Hematopoietic multipotent progenitor cell (in vitro differentiated cells): ENCODE measurements at places on chromosomes 13 and 19. TPM values are rescaled to one million over a fixed set of nuclear protein-coding genes. Genes with fewer than 3 reads are reported as not detected.

Gene HSH2D
- total RNA-seq, result 160 TPM

Gene CD22
- 11.0 TPM for total RNA-seq

DNA sequence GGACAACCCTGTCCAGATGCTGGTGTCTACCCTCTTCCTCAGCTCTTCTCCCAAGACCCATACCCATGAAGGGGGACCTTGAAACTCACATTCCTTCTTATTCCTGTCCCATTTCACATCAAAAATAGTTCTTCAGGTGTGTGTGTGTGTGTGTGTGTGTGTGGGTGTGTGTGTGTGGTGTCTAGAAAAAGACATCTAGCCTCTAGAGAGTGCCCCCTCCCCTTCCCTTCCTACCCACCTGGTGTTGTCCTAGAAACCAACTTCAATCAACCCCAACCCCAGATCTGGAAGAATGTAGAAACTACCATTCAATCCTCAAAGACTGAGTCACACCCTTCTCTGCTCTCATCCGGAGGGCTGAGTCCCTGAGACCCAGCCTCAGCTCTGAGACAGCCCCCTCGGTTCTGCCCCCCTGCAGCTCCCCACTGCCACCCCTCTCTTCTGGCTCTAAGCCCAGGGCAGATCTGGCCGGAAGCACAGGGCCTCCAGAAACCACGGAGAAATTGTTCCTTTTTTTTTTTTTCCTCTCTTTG is 3.5 kb downstream of the KCNN4 start:
- peak; percentile 98 for DNase-seq

GRCh38 chr13:110442930-110443621 is 118.4 kb downstream of the RAB20 start:
- no peak for DNase-seq

GRCh38 chr13:113934576-113934975 is 39.3 kb downstream of the C13orf46 start:
- DNase-seq, result no peak

GRCh38 chr13:95492044-95492801 is 60.3 kb upstream of the CLDN10 start:
- DNase-seq, result no peak

Gene CD37
- total RNA-seq, result 255 TPM

GRCh38 chr13:36758345-36758744 is 60.7 kb upstream of the RFXAP start:
- DNase-seq, result no peak

DNA sequence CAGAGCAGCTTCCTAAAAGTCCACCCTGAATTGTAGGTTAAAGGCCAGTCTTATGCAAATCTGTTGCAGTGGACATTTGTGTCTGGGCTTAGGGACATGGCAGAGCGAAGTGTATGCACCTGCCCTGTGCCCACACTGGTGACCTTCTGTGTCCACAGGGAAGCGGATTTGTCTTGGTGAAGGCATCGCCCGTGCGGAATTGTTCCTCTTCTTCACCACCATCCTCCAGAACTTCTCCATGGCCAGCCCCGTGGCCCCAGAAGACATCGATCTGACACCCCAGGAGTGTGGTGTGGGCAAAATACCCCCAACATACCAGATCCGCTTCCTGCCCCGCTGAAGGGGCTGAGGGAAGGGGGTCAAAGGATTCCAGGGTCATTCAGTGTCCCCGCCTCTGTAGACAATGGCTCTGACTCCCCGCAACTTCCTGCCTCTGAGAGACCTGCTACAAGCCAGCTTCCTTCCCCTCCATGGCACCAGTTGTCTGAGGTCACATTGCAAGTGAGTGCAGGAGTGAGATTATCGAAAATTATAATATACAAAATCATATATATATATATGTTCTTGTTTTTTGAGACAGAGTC is 25.5 kb downstream of the CYP2B6 start:
- no peak for DNase-seq

Gene SBK3
- 0.54 TPM for total RNA-seq

Gene PEG3
- total RNA-seq, result 1.1 TPM

DNA sequence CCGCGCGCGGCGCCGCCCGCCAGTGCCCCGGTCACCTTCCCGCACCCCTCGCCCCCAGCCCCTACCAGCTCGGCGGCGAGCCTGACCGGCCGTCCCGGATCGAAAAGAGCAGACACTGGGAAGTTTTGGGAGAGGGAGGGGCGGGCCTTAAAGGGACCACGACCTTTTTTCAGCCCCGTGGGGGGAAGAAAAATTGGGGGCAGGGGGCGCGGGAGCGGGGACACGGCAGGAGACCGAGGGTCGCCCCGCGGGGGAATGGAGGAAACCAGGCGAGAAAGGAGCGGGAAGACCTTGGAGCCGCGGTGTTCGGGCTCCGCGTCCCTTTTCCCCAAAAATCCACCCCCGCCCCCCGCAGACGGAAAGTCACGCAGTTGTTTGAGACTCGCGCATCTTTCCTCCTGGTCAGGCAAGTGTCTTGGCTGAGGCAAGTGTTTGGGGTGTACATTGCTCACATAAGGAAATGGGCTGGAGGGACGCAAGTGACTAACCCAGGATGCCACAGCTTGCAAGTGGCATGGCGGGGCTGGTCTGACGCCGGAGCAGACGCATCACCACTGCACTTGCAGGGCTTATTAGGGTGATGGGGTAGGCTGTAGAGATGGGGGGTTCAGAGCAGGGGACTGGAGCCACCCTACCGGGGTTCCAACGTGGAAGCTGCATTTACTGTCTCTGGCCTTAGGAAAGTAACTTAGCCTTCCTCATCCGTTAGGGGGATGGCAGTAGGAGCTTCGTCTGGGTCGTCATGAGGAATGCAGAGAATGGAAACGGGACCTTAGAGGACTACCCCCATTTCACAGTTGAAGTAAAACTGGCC is 2.7 kb upstream of the HNRNPL start:
- DNase-seq, result peak; percentile 56

DNA sequence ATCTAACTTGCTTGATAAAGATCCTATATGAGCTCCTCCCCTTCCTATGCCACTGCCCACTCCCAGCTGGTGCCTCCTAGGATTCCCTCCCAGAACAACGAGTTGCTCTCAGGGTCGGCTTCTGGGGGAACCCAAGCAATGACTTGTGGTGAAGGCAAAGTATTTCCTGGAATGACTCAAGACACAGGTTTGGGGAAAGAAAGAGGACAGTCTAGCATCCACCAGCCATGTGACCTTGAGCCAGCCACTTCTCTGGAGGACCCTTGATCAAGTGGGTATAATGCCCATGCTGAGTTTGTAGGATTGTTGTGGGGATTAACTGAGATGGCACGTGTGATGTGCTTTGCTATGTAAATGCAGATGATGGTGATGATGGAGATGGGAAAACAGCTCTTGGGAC is 33.0 kb downstream of the MBD3L2B start:
- no peak for DNase-seq

GRCh38 chr19:29171525-29171924 is 41.4 kb downstream of the UQCRFS1 start:
- DNase-seq, result no peak

GRCh38 chr13:49498206-49498605 is 2.5 kb downstream of the PHF11 start:
- no peak for DNase-seq

GRCh38 chr13:60690604-60691003 is 293.6 kb downstream of the TDRD3 start:
- no peak for DNase-seq

DNA sequence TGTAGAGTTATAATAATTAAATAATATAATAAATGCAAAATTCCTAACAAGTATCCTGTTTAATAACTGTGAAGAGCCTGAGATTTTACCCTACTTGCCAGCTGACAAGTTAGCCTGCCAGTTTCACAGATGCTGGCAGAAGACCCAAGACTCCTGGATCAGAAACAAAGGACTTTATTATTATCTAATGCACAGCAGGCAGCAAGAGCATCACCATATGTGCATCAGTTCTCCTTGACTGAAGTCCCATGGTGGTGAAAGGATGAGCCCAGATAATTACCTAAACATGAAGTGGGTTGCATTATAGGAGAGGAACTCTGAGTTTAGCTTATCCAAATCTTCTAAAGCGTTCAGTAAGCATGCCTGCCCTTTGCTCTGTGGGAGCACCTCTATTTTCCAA is 39.1 kb upstream of the MTIF3 start:
- no peak for DNase-seq

- DNase-seq, result no peak
Measured at GRCh38 chr19:31594701-31595100, 245.5 kb upstream of the TSHZ3 start.

GRCh38 chr19:5246554-5247155 is 94.0 kb downstream of the PTPRS start:
- no peak for DNase-seq

DNA sequence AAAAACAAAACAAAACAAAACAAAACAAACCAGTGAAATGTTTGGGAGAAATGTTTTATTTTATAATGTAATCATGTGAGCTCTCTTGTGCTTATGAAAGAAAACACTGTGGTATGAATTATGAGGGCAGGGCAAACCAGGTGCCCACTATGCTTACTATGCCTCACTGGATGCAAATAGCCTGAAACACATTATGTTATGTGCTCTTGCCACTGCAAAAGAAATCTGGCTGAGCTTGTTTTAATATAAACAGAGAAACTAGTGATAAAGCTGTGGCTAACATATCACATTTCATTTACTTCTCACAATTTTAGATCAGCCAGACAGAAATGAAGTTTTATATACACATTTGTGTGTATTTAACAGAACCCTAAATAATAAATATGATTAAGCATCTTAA is 8.7 kb upstream of the NBEA start:
- DNase-seq, result no peak

- DNase-seq, result no peak
Measured at GRCh38 chr13:100728201-100728600, 53.6 kb upstream of the TMTC4 start.

DNA sequence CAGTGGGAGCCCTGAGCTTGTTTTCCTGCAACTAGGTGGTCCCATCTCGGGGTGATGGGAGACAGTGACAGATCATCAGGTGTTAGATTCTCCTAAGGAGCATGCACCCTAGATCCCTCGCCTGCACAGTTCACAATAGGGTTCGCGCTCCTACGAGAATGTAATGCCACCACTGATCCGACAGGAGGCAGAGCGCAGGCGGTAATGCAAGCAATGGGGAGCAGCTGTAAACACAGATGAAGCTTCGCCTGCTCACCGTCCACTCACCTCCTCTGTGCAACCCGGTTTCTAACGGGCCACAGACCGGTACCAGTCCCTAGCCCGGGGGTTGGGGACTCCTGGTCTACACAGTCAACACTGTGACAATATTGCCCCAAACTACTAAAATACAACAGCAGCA is 38.8 kb downstream of the CARD8 start:
- DNase-seq, result no peak

- no peak for DNase-seq
Measured at GRCh38 chr13:102536695-102537485, 59.9 kb upstream of the TPP2 start.

DNA sequence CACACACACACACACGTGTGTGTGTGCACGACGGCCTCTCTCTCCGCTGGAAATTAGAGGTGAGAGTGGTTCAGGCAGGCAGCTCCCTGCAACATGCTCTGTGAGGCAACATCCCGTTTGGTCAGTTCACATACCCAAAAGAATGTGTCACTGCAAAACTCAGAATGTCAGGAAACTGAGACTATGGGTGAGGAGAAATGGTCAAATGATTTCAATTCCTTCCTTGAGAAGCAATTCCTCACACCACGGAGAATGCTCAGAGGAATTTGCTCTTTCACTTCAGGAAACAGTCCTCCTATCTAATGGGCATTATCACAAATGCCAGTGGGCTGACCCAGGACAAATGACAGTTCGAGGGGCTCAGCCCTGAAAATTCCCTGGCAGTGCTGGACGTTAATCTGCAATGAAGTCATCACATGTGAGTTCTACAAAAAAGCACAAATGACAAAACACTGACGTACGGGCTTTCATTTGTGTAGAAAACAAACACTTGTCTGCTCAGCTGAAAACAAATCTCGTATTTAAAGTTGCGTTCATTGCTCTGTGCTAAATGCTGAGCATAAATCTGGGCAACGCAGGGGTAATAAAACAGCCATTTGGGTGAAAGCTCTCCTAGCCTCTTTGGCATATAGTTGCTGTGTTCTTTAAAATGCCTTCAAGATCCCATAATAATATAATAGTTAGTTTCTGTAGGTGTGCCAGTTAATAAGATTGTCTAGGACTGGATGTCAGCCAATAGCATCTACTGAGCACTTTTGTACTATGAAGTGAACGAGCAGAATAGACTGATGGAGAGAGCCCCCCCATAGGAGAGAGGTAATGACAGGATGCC is 18.6 kb upstream of the LATS2 start:
- no peak for DNase-seq
